A549 treated with CpdA at 1 μM for 4 hours (cell line): ENCODE measurements at places on chromosomes 16 and 17. TPM values are rescaled to one million over a fixed set of nuclear protein-coding genes. Genes with fewer than 3 reads are reported as not detected.

The MT1A gene
- total RNA-seq: 11.0 to 18.4 TPM (median 16.2 TPM) in 5 replicates

The CTRB2 gene
- not detected in 5 replicates for total RNA-seq

The OTOP2 gene
- total RNA-seq: 0.06 to 0.17 TPM (median 0.08 TPM) in 4 of 5 replicates, not detected in the other

The NPIPB2 gene
- total RNA-seq: 3.0 to 6.6 TPM (median 3.6 TPM) in 5 replicates

The HAS3 gene
- total RNA-seq: 31.6 to 47.6 TPM (median 42.9 TPM) in 5 replicates

The RGS9 gene
- 6.2 to 7.1 TPM (median 6.7 TPM) in 5 replicates for total RNA-seq

The SOX15 gene
- 0.22 to 0.72 TPM (median 0.37 TPM) in 5 replicates for total RNA-seq

The SMIM5 gene
- 0.43 to 0.81 TPM (median 0.52 TPM) in 5 replicates for total RNA-seq

The MPV17L gene
- 3.0 to 6.4 TPM (median 4.6 TPM) in 5 replicates for total RNA-seq

The CBFA2T3 gene
- 0.29 to 0.47 TPM (median 0.41 TPM) in 5 replicates for total RNA-seq

The GP1BA gene
- total RNA-seq: 0.03 TPM in 1 of 5 replicates, not detected in the others

The MLST8 gene
- 40.2 to 59.3 TPM (median 49.5 TPM) in 5 replicates for total RNA-seq

The ELOB gene
- total RNA-seq: 414 to 506 TPM (median 472 TPM) in 5 replicates

The RNF43 gene
- 0.12 to 0.61 TPM (median 0.27 TPM) in 5 replicates for total RNA-seq

The KIF1C gene
- total RNA-seq: 101 to 112 TPM (median 103 TPM) in 5 replicates

The CDH3 gene
- total RNA-seq: 0.16 to 0.33 TPM (median 0.19 TPM) in 5 replicates

The MSL1 gene
- total RNA-seq: 58.1 to 67.6 TPM (median 61.3 TPM) in 5 replicates

The AXIN2 gene
- 0.81 to 1.2 TPM (median 1.0 TPM) in 5 replicates for total RNA-seq

The KRT27 gene
- not detected in 5 replicates for total RNA-seq

The TM4SF5 gene
- total RNA-seq: 0.48 to 0.91 TPM (median 0.65 TPM) in 5 replicates

The CCL8 gene
- not detected in 5 replicates for total RNA-seq

The ZNF785 gene
- total RNA-seq: not detected in 5 replicates

The HSD11B2 gene
- total RNA-seq: 1.5 to 1.8 TPM (median 1.6 TPM) in 5 replicates

The KRTAP3-2 gene
- total RNA-seq: 0.16 to 0.35 TPM (median 0.30 TPM) in 3 of 5 replicates, not detected in the others

The ALOX12 gene
- total RNA-seq: 0.02 TPM in 1 of 5 replicates, not detected in the others

The G6PC1 gene
- not detected in 5 replicates for total RNA-seq
